Myometrial cell (primary cell): ENCODE measurements at places on chromosomes 4 and X. TPM values are rescaled to one million over a fixed set of nuclear protein-coding genes. Genes with fewer than 3 reads are reported as not detected.

Gene MAGEB2
- total RNA-seq, result not detected in 2 replicates

Gene PCDH10
- 0.58 and 0.89 TPM in 2 replicates for total RNA-seq

Gene PDLIM5
- 73.2 and 74.4 TPM in 2 replicates for total RNA-seq

Gene LAGE3
- 14.1 and 29.2 TPM in 2 replicates for total RNA-seq

Gene ADH1C
- not detected in 2 replicates for total RNA-seq

Gene SYP
- total RNA-seq, result 0.29 TPM in 1 of 2 replicates, not detected in the other

Gene BEX2
- total RNA-seq, result 1.2 TPM in 1 of 2 replicates, not detected in the other

Gene SOWAHD
- total RNA-seq, result not detected in 2 replicates

Gene GPC3
- not detected in 2 replicates for total RNA-seq

Gene SCML1
- total RNA-seq, result 7.4 and 10.1 TPM in 2 replicates

Gene SPIN2A
- not detected in 2 replicates for total RNA-seq

Gene DDX60
- 9.0 and 9.2 TPM in 2 replicates for total RNA-seq

Gene FAM47B
- not detected in 2 replicates for total RNA-seq

Gene SLC10A7
- total RNA-seq, result 8.6 and 16.0 TPM in 2 replicates

Gene FRG2
- total RNA-seq, result not detected in 2 replicates

Gene CHRNA9
- total RNA-seq, result not detected in 2 replicates

Gene IL1RAPL1
- total RNA-seq, result 0.58 and 1.4 TPM in 2 replicates

Gene F8A1
- 8.4 and 9.7 TPM in 2 replicates for total RNA-seq

Gene ASB12
- total RNA-seq, result not detected in 2 replicates

Gene PRSS12
- total RNA-seq, result 1.1 and 2.3 TPM in 2 replicates

Gene CC2D2A
- 27.6 and 28.3 TPM in 2 replicates for total RNA-seq

Gene OTC
- not detected in 2 replicates for total RNA-seq

Gene SSX2
- total RNA-seq, result not detected in 2 replicates

Gene ANKRD17
- 25.7 and 33.1 TPM in 2 replicates for total RNA-seq

Gene CLDN34
- total RNA-seq, result 2.7 TPM in 1 of 2 replicates, not detected in the other

Gene EVC2
- total RNA-seq, result 8.3 and 12.1 TPM in 2 replicates

Gene PRSS48
- total RNA-seq, result not detected in 2 replicates

Gene ADAM29
- total RNA-seq, result not detected in 2 replicates

Gene TNMD
- not detected in 2 replicates for total RNA-seq

Gene ASB9
- 0.29 and 0.89 TPM in 2 replicates for total RNA-seq

Gene FHIP1A
- total RNA-seq, result under 0.01 and 0.53 TPM in 2 replicates

Gene ASMT
- total RNA-seq, result not detected in 2 replicates

Gene RAB40A
- total RNA-seq, result not detected in 2 replicates

Gene TMSB15C
- 0.35 and 3.2 TPM in 2 replicates for total RNA-seq
